Stimulated activated CD8-positive, alpha-beta memory T cell treated with anti-CD3 and anti-CD28 coated beads, Interleukin-4, amount 100 ng/mL, for 4 hours (primary cell): ENCODE measurements at places on chromosomes 11 and 22.

GRCh38 chr11:66275396-66275795, 2.6 kb upstream of the CNIH2 start:
- DNase-seq, result no peak

- DNase-seq, result peak; percentile 10
These were observed 158.7 kb downstream of the RAB38 start for GRCh38 chr11:88016392-88017170.

GRCh38 chr11:86174101-86175046, 70.2 kb upstream of the EED start:
- DNase-seq, result no peak

DNA sequence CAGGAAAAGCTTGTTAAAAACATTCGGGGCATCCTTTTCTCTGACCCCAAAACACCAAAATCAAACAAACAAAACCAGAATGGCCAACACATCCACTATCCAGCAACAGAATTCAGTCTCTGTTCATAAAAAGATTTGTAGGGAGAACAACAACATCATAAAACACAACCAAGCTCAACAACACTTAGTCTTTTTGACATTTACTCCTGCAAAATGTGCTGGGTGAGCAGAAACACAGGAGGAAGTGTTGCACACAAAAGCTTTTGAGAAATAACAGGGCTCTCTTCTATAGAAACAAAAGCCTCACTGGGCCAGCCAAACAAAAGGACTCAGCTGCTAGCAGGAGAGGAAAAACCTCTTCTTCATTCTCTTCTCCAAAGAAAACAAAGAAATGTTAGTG, 736.0 kb upstream of the CCDC90B start:
- DNase-seq, result no peak

DNA sequence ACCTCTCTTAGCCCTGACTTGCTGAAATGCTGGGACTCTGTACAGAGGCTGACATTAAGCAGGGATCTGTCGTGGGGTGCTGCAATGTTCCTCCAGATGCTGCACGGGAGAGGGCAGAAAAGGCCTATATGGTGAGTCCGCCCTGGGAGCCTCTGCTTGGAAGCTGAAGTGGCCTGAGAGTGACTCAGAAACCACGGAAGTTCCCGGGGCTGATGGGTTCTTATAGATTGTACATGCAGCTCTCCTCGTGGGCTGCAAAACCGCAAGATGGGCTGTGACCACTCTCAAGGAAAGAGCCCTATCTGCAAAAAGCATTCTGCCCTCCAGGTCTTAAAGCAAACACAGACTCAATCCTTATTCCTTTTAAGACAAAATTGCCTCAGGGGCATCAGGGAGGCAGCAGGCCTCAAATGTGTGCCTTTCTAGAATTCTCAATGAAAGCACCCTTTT, 5.8 kb upstream of the SLC43A3 start:
- no peak for DNase-seq

- DNase-seq, result no peak
These were observed 226.8 kb upstream of the CHORDC1 start for GRCh38 chr11:90449606-90450005.

DNA sequence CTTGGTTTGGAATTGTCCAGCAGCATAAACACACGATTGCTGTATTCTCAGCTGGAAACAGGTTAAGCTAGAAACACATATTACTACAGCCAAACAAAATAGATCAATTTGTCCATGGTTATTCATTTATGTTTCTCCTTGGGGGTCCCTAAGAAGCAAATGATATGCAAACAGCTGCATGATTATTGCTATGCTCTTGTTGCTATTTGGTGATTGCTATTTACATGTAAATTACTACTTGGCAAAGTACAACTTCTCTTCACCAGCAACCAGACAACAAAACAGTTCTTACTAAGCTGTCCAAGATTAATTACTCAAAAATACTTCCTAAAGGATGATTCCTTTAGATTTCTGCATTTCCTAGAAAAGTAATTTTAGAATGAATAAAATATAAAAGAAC, 567.9 kb upstream of the ARHGAP42 start:
- no peak for DNase-seq

GRCh38 chr22:35506259-35506570, 34.4 kb upstream of the RASD2 start:
- no peak for DNase-seq

GRCh38 chr11:134626032-134626431, 214.0 kb upstream of the B3GAT1 start:
- DNase-seq, result no peak

DNA sequence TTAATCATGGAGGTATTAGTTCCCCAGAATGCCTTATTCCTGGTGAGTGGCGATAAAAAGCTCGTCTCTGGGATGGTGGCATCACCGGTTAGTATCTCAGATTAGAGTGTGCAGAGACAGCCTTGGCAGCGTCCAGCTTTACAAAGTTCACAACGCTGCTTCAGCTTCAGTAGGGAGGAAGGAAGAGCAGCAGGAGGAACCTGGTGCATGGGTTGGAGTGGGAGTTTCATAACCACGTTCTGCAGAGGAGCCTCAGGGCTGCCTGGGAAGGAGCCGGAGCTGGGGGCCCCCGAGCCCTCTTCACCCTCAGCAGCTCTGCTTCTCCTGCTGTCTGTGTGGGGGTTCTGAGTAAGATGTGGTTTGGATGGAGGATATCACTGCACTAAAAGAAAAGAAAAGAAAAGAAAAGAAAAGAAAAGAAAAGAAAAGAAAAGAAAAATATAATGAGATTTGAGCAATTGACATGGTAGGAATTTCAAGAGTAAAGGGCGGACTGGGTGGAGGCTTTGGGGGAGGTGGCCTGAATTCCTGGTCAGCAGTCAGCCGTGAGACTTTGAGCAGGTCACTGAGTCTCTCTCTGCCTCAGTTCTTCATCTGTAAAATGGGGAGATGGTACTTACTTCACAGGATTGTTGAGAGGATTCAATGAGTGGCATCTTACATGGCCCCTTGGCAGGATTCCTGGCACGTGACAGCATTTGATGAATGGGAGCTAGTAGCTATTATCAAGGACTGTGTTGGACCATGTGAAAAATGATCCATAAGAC, 6.5 kb downstream of the ASPHD2 start:
- DNase-seq, result no peak

GRCh38 chr11:538431-539051, 1.2 kb downstream of the LRRC56 start:
- DNase-seq, result no peak

- no peak for DNase-seq
These were observed 5.7 kb downstream of the HSD17B12 start for GRCh38 chr11:43686207-43686606.

- DNase-seq, result no peak
These were observed 108.6 kb downstream of the INSC start for GRCh38 chr11:15223318-15223717.

GRCh38 chr11:59755701-59756557, 753 bp downstream of the STX3 start:
- DNase-seq, result peak; percentile 26

- DNase-seq, result no peak
These were observed 357.2 kb downstream of the OPCML start for GRCh38 chr11:133175103-133175502.

DNA sequence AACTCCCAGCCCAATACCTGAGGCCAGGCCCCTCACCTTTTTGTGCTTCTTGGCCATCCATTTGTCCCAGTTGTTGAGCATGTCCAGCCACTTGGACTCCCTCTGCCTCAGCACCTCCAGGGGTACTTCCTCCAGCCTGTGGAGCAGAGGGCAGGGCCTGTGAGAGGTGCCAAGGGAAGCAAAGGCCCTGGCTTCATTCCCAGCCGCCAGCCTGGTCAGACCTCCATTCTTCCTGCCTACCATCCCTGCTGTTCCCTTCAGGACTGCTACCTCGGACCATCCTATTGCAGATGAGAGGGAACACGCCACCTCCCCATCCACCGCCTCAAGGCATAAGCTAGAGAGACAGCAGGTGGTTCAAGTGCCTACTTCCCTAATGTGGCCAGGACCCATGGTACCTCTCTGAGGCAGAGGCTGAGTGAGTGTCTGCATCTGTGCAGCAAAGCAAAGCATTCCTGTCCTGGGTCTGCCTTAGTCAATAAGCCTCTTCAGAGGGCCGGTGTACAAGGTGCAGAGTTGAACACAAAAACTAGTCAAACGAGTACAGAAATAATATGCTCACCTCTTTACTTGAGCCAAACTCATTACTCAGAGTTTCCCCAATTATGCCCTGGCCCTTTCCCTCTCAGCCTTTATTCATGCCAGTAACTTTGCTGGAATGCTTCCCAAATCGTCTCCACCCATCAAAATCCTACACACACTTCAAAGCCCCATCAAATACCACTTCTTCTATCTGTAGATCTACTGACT, 15.4 kb upstream of the CASTOR1 start:
- no peak for DNase-seq

GRCh38 chr22:11307998-11308397, 4220.0 kb upstream of the OR11H1 start:
- DNase-seq, result no peak

DNA sequence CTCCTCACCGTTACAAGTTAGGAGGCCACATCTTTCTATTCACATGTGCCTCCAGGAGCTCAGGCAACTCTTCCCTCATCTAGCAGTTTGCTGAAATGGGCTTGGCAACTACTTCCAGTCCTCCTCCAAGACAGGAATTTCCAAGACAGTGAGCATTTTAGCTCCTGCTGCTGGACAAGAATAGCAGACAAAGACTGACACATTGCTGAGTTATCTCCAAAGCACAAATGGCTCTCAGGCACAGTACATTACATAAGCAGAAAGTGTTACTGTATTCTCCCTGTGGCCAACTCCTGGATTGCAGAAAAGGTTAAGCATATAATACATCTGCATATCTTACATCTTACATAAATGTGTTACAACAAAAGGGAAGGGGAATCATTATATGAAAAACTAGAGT, 83.2 kb upstream of the POU2AF2 start:
- DNase-seq, result no peak

DNA sequence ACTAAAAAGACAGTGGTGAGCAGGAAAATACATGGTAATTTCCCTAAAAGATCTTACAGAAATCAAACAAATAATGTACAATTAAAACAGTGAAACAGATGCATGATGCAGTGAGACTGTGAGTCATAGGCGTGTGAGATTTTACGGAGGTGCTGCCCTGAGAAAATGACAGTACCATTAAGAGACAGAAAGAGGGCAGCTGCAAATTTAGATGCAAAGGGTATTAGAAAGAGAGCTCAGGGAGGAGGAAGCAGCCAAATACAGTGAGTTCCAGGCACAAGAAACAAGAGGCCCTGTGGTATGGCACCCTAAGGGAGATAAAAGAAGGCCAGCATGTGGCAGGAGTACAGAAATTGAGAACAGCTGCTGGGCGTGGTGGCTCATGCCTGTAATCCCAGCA, 88.5 kb upstream of the FIBIN start:
- DNase-seq, result no peak

DNA sequence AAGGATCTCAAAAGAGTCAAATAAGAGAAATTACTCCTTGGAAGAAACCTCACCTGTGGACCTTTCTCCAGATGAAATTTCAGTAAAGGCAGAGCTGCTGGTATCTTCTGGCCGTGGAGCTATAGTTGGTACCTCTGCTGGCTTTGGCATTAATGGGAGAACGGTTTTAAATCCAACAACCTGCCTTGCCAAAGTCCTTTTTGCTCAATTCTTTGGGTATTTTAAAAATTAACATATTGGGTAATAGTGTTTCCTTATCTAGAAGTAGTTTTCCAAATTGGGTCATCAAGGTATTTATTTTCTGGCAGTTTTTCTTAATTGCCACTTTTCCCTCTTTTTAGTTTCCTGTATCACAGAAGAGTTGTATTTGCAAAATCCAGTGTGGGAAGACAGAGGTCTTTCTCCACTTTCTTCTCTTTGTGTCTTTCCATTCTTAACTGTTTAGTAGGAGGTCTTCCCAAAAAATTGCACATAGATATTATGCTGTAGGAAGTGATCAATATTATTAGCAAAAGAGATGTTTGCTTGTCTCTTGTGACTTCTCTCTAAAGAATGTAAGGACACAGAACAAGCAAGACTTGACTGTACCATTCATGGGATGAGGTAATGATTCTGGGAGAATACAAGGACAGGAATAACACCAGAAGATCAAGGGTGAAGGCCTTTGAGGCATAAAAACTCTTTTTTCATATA, at the start of gene SAA4:
Gene SAA4, minus strand, starts transcription at position 139 of the 693 bp plus-strand sequence. CDS start 876 bp downstream, outside the sequence.
- no peak for DNase-seq

GRCh38 chr11:66437979-66438503, 607 bp downstream of the MRPL11 start:
- no peak for DNase-seq

DNA sequence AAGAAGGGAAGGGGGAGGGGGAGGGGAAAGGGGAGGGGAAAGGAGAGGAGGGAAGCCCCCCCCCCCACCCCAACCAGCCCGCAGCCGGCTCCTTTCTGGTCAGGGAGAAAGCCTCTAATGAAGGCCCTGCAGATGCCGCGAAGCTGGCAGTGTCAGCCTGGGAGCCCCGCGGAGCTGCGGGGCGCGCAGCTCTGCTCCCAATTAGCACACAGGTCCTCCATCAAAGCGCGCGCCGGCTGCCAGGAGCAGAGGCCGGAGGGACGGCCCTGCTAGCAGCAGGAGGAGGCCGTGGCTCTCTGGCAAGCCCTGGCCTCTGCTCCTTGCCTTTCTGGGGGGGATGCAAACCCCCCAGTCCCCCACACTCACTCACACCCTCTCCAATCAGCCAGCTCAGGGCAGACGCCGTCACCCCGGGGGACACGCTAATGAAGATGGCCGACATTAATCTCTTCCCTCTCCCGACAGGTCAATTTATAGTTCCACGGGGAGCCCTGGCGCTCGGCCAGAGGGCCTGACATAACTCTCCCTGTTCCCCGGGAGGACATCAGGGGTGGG, 70.5 kb upstream of the TCF20 start:
- no peak for DNase-seq

- DNase-seq, result no peak
These were observed 7.7 kb upstream of the DLAT start for GRCh38 chr11:112017538-112017937.

DNA sequence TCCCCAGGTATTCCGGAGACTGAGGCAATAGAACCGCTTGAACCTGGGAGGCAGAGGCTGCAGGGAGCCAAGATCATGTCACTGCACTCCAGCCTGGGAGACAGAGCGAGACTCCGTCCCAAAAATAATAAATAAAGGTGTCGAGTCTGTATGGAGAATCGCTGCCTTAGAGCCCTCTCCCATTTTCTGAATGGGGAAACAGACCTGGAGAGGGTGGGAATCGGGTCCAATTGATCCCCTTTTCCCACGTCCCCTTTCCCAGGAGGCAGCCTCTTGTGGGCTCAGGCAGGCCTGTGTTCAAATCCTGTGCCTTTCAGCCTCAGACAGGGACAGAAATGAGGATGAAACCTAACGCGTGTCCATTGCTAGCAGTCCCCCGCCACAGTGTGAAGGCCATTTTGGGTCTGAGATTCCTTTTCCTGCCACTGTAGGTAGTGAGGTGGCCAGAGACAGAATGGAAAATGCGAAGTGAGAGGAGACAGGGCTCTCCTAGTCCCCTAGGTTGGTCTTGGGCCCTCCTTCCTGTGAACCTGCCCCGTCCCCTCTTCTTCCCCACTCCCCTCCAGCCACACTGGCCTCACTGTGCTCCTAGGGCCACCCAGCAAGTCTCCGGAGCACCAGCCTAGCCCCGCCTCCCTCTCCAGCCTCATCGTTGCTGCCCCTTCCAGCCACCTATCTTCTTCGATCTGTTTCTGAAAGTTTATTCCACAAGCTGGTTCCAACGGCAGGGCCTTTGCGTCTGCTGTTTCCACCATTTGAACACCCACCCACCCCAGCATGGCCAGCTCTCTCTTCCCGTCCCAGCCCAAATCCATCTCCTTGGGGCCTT, 2.7 kb upstream of the POLDIP3 start:
- no peak for DNase-seq

- DNase-seq, result no peak
These were observed 12.0 kb downstream of the TRIOBP start for GRCh38 chr22:37708580-37709444.
